ENCODE measurements at places on chromosomes 16 and 17.
A peak's percentile ranks its signal among the peaks of the same experiment; 100 is the strongest.

DNA sequence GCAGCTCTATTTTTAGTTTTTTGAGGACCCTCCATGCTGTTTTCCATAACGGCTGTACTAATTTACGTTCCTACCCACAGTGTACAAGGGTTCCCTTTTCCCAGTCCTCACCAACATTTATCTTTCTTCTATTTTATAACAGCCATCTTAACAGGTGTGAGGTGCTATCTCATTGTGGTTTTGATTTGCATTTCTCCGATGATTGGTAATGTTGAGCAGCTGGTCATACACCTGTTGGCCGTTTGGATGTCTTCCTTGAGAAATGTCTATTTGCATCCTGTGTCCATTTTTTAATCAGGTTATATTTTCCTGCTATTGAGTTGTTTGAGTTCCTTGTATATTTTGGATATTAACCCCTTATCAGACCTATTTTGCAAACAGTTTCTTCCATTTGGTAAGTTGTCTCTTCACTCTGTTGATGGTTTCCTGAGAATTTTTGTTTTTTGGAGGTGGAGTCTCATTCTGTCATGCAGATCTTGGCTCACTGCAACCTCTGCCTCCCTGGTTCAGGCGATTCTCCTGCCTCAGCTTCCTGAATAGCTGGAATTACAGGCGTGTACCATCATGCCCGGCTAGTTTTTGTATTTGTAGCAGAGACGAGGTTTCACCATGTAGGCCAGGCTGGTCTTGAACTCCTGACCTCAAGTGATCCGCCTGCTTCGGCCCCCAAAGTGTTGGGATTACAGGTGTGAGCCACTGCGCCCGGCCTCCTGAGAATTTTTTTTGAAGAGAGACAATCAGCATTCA lies 279.6 kb downstream of the SNX29 start:
- no peak for DNase-seq

- DNase-seq = no peak
Measured at GRCh38 chr17:41962111-41962510, 4.5 kb upstream of the CNP start.

DNA sequence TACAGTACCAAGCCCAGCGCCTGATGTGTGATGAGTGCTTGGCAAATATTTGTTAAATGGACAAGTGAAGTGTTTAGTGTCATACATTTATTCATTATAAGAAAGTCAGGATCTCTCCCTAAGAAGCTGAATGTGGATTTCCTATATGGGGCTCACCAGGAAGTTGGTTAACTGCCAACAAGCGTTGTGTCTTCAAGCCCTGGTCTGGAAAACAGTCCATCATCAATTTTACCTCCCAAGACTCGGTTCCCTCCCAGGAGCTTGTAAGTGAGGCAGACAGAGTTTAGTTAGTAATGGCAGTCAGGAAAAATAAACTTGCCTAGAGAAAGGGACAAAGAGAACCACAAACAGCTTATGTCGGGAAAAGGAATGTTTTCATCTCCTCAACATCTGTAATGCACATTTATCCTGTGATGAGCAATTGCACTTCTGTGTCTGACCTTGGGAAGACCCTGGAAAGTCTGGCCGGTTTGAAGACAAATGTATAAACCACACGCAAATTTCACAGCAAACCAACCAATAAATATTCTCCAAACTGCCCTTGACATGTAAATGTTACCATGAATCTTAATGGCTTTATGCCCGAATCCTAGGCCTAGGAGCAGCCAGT lies 28.3 kb downstream of the C16orf95 start:
- no peak for DNase-seq

DNA sequence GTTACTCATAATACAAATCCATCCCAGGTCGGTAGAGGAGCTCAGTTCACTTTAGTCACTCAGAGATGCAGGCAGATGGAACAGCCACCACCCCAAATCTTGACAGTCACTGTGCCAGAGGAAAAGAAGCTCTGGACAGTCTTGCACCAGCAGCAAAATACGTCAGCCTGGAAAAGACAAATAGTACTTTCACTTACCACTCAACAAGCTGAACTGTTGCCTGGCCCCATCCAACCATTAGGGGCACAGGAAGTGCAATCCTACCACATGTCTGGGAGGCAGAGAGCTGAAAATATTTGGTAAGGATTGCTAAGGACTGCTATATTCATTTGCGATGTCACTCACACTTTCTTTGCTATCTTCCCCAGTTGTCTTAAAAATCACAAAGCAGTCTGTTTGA lies 239.1 kb upstream of the TOX3 start:
- DNase-seq = no peak

GRCh38 chr16:4114257-4115208 lies 1.7 kb downstream of the ADCY9 start:
- DNase-seq = no peak

- DNase-seq = no peak
Measured at GRCh38 chr17:34452769-34453168, 89.7 kb upstream of the CCL1 start.

GRCh38 chr16:23398987-23399805 lies 53.8 kb downstream of the COG7 start:
- no peak for DNase-seq

DNA sequence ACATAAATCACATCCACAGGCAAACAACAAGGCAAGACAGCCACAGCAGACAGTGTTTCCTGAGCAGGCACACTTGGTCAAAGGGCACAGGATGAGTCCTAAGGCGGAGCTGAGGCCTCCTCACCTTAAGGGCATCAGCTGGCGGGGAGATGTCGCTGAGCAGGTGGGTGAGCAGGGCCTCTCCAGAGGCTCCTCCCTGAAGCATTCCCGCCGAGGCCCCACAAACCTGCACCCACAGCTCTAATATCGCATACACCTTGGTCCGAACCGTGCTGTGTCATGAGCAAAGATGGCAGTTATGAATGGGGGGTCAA lies 29.3 kb downstream of the PELP1 start:
- no peak for DNase-seq

- peak; percentile 65 for DNase-seq
Measured at GRCh38 chr16:72878301-72879269, 169.3 kb downstream of the ZFHX3 start.

DNA sequence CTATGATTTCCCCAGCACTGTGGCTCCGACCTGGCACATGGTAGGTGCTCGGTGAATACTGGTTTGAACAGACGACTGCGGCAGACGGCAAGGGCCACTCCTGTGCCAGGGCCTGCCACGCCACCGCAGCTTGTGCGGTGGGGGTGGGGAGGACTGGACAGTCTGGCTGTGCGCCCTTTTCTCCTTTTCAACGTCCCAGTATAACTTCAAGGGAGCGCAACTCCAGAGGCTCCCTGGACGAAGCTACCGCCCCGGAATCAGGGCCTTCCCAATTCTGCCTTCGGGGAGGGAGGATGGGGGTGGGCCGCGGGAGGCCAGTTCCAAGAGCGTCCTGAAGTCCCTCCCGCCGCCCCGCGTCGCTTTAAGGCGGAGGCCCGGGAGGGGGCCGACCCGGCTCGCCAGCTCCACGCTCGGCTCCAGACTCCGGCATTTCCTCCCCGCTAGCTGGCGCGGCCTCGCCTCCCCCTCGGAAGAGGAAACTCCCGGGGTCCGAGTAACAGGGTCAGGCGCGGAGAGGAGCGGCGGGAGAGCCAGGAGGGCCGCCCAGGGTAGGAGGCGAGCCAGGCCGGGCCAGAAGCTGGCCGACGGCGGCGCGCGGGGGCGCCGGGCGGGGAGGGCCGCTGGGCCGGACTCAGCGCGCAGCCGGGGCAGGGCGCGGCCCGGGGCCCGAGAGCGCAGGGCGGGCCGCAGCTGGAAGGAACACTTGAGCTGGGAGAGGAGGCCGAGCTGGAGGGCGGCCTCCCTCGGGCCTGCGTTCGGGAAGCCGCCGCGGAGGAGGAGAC lies at the start of gene ITPRIPL2:
ITPRIPL2 (plus strand) TSS at position 388 of the 782 bp plus-strand sequence. CDS start 498 bp downstream, outside the sequence.
- peak; percentile 91 for DNase-seq

- no peak for DNase-seq
Measured at GRCh38 chr17:6413065-6413464, 21.9 kb downstream of the AIPL1 start.

DNA sequence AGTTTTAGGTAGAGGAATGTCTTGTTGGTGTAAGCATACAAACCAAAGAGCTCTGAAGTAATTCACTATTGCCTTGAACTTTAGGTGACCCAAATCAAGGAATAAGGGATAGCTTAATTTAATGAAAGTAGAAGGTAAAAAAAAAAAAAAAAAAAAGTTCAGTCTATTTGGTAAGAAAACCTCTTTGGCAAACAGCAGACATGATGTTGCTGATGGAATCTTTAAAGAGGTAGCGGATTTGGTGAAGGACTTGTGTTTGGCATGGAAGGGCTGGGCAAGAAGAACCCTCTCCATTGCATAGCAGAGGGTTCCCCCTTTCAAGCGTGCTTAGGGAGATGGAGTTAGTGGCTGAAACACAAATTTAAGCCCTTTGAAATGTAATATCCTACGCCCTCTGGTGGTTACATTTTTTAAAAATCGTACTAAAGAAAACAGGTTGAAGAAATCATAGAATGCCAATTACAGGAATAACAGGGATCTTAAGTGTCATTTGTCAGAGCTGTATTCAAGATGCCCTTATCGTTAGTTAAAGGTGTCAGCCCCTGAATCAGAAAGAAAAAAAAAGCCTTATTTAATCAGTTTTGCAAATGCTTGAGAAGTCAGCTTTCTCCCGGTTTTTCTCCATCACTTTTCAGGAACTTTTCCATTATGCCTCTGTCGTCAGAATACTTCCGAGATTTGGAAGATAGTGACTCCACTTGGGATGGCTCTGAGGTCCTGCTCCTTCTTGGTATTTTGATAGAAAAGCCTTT lies 383.1 kb downstream of the KCNJ2 start:
- peak; percentile 74 for DNase-seq

DNA sequence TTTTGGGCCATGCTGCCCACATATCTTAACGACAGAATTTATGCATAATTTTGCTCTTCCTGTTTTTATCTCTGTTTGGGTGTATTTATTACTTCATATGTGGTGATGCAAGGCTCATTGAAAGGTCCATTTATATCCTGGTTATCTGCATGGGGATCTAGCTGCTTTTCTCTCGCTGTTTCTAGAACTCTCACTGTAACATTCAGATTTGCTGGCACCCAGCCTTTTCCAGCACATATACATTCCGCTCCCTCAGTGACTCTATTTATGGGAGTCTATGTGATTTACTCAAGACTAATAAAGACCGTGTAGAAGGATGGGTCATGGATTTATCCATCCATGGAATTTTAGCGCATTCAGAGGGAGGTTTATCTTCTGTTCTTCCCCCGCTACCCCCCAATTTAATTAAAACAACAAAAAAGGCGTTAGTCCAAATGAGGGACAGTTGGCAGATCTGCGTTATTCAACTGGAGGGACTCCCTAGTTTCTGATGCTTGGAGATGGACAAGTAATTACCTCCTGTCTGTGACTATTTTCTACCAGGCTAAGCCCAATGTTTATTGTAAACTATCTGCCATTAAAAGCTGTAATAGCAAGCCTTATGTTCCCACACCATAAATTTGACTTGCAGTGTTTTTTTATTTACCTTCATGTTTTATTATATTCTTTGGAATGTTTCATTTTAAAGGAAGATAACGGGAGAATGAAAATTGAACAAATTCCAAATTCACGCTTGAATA lies 19.8 kb upstream of the MARCHF10 start:
- DNase-seq = peak; percentile 83

DNA sequence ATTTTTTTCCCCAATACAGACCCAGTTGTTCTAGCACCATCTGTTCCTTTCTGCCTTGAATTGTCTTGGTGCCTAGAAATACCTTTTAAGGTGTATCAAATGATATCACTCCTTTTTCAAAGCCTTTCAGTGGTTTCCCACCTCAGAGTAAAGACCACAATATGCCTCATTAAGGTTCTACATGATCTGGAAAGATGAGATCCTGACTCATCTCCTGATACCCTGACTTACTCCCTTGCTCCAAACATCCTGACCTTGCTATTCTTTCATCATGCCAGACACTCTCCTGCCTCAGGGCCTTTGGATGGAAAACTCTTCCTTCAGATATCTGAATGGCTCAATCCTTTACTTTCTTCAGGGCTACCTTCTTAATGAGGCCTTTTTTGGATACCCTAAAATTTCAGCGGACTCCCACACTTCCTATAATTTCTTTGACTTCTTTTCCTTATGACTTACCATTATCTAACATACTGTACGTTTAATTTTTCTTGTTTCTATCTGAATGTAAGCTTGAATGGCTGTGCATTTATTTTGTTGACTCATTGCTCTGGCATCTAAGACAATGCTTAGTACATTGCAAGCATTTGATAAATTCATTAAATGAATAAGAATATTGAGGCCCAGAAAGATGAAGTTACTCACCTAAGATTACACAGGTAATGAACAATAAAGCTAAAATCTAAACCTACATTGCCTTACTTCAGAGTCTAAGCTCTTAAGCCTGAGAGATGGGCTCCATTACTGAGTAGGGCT lies 19.2 kb downstream of the FLOT2 start:
- no peak for DNase-seq

- peak; percentile 65 for DNase-seq
Measured at GRCh38 chr17:44610871-44611270, 45.4 kb upstream of the MEIOC start.

DNA sequence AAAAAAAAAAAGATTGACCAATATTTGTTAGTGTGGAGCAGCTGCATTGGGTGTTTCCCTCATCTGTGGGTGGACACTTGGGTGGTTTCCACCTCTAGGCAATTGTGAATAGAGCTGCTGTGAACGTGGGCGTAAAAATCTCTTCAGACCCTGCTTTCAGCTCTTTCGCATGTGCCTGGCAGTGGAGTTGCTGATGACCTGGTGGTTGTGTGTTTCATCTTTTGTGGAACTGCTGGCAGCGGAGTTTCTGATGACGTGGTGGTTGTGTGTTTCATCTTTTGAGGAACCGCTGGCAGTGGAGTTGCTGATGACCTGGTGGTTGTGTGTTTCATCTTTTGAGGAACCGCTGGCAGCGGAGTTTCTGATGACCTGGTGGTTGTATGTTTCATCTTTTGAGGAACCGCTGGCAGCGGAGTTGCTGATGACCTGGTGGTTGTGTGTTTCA lies 21.4 kb downstream of the ZC3H18 start:
- DNase-seq = peak; percentile 97

- DNase-seq = no peak
Measured at GRCh38 chr17:50508573-50509460, 578 bp downstream of the MYCBPAP start.

DNA sequence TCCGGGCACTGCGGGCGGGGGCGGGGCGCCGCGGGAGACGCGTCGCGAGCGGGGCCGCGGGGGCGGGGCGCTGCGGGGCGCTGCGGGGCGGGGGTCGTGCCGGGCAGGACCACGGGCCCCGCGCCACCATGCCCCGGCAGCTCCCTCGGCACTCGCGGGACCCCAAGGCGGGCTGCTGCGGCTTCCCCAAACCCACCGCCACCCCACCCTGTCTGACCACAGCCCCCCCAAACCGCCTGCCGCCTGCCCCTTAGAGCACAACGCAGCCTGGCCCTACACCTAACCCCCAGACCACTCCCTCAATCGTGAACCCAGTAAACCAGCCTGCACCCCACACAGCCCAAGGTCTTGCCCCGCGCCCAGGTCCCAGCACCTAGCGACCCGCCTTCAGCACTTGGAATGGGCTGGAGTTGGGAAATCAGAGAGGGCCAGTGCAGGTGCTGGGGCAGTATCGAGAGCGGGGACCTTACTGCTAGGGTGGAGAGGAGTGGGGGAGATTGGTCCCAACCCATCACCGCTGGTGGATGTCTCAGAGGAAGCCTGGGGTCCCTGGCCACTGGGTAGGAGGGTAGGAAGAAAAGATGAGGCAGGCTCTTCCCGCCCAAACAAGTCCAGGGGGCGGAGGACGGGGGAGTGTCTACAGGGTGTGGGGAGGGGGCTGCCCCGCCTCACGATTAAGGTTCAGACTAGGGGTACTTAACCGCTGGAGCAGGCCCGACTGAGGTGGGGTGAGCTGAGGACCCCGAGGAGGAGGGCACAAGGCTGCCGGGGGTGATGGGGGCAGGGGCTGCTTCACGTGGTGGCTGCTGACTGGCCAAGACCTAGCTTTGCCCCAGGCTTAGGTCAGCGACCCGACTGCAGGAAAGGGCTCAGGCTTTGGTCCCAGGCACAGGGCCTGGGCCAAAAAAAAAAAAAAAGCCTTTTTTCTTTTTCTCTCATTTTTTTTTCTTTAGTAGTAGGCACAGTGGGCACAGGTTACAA lies 539 bp upstream of the VAMP2 start:
- no peak for DNase-seq
